Upper lobe of right lung (tissue), 1 donor: ENCODE measurements at places on chromosomes 4 and X. TPM values are rescaled to one million over a fixed set of nuclear protein-coding genes. Genes with fewer than 3 reads are reported as not detected.

SLC9B1 gene
- 1.2 TPM for total RNA-seq

DMD gene
- 24.7 TPM for total RNA-seq

GK2 gene
- total RNA-seq = not detected

RAB9B gene
- total RNA-seq = 0.55 TPM

SYTL5 gene
- total RNA-seq = 0.46 TPM

IBSP gene
- not detected for total RNA-seq

RHOXF2B gene
- total RNA-seq = not detected

SH3D19 gene
- total RNA-seq = 125 TPM

NSDHL gene
- 27.0 TPM for total RNA-seq

MAMLD1 gene
- total RNA-seq = 5.0 TPM

AIFM1 gene
- 23.2 TPM for total RNA-seq

AFM gene
- total RNA-seq = not detected

ABCG2 gene
- 21.7 TPM for total RNA-seq

ZFYVE28 gene
- 16.6 TPM for total RNA-seq

LINC00632 gene
- 221 TPM for total RNA-seq

CTAG1B gene
- not detected for total RNA-seq

DCX gene
- not detected for total RNA-seq

AKAP14 gene
- not detected for total RNA-seq

ADGRG4 gene
- total RNA-seq = 0.06 TPM

SCFD2 gene
- 14.3 TPM for total RNA-seq

TMPRSS11B gene
- total RNA-seq = not detected

TRIM60 gene
- not detected for total RNA-seq

ELF4 gene
- total RNA-seq = 23.8 TPM

PHKA1 gene
- 4.2 TPM for total RNA-seq
